ENCODE measurements at places on chromosomes 3 and 15.

DNA sequence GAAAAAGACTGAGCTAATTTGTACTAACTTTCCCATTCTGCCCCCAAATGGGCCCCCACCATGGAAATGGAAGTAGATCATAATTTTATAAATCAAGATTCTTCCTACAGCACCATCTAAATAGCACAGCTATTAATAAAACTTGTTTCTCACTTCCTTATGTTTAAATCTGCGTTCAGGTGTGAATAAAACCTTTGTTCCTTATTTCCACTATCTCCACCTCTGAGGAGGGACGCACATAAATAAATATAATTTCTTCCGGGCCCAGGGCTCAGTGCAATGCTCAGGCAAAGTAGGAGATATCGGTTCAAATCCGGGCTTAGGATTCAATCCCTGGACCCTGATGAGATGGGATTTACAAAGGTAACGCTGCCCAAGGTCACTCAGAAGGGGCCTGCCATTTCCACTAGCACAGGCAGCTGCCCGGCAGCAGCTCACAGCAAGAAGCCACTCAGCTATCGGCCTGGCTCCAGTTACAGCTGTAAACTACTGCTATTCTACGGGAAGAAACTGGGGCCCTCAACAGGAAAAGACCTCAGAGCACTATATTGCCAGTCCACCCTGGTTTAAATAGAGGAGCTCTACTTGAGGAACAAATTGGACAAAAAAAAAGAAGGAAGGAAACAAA is 52.5 kb downstream of the FOXP1 start:
- DNase-seq = no peak

GRCh38 chr15:40918146-40918798 is 10.9 kb upstream of the DLL4 start:
- DNase-seq = no peak

GRCh38 chr3:112681822-112682325 is 40.9 kb upstream of the CCDC80 start:
- DNase-seq = peak; percentile 75

GRCh38 chr3:152241142-152242017 is 27.3 kb upstream of the MBNL1 start:
- DNase-seq = no peak

GRCh38 chr15:57329582-57330367 is 46.5 kb upstream of the CGNL1 start:
- DNase-seq = no peak

DNA sequence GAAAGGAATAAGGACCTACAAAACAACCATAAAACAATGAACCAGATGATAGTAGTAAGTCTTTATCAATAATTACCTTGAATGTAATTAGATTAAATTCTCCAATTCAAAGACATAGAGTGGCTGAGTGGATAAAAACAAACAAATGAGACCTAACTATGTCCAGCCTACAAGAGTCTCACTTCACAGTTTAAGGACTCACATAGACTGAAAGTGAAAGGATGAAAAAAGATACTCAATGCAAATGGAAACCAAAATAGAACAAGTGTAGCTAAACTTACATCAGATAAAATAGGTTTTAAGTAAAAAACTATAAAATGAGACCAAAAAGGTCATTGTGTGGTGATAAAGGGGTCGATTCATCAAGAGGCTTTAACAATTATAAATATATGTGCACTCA is 21.9 kb upstream of the NR1I2 start:
- no peak for DNase-seq

- peak; percentile 39 for DNase-seq
Measured at GRCh38 chr3:184727357-184728009, 15.6 kb upstream of the MAGEF1 start.

DNA sequence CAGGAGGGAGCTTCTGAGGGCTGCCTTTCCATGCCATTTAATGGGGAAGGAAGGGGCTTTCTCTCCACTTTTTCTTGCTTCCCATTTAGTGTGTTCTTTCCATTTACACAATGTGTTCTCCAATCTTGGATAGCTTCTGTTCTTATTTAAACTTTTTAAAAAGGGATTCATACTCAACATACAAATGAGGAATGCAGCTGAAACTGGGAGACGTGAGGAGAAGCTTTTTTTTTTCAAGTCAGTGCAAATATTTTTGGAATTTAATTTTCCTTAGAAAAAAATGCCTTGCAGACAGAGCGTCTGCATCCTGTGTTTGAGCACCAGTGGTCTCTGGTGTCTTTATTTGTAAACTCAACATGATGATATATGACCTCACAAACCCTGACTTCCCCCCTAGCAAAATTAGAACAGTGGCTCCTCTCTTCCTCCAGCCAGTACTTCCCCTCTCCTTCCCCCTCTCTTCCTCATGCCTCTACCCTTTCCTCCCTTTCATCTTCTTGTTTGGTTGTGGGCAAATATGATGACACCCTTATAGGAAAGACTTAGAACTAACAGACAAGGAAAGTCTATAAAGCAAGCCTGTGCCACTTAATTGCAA is 48.1 kb upstream of the PCSK6 start:
- no peak for DNase-seq

DNA sequence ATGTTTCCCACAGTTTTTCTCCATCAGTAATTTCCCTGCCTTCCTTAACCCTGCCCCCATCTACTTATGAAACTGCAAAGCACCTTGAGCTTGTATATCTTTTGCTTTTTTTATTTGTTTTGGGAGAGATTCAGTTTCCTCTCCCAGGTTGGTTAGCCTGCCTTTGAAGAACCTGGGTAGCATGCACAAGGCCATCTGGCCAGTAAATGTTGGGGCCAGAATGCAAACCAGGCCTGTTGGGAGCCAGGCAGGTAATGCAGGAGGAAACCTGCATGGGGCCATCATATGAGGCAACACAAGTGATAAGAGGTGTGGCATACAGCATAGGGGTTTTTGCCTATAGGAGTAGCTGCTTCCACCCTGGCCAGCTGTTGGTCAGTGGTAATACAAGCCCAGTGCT is 17.7 kb downstream of the SYNPR start:
- no peak for DNase-seq

- no peak for DNase-seq
Measured at GRCh38 chr3:22475665-22476240, 724.7 kb upstream of the ZNF385D start.

DNA sequence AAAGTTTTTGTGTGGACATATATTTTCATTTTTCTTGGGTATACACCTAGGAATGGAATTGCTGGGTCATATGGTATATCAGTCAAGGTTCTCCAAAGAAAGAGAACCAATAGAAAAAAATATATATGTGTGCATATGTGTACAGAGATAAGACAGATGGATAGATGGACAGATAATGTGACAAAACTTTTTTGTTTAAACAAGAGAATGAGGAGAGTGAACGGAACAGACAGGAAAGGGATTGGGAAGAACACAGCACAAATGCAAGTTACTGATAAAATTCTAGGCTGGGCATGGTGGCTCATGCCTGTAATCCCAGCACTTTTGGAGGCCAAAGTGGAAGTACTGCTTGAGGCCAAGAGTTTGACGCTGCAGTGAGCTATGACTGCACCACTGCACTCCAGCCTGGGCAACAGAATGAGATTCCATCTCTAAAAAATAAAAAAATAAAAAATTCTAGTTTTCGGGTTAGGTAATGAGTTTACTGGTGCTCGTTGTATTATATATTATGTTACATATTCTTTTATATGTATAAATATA is 50.0 kb downstream of the HSPBAP1 start:
- DNase-seq = no peak

GRCh38 chr15:56736308-56736707 is 3.0 kb upstream of the ZNF280D start:
- peak; percentile 70 for DNase-seq

DNA sequence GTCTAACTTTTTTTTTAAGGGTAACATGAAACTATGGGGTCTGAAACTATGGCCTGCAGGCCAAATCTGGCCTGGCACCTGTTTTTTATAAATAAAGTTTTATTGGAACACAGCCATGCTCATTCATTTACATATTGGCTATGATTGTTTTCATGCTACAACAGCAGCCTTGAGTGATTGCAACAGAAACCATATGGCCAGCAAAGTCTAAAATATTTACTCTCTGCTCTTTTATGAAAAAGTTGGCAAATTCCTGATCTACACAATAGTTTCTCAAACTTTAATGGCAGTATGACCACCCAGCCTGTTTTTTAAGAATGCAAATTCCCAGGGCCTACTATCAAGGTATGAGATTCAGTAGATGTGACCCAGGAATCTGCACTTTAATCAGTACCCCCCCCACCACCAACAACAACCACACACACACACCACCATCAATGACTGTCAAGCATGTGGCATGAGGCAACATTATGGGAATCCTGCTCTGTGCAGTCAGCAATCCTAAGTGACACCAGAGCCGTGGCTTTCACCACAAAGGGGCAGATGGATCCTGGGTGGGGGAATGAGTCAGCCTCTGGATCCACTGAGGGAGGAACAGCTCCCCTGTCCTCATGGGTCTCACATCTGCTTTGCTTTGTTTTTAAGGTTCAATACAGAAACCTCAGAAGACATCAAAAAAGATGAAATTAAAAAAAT is 142.8 kb downstream of the NTRK3 start:
- DNase-seq = no peak

DNA sequence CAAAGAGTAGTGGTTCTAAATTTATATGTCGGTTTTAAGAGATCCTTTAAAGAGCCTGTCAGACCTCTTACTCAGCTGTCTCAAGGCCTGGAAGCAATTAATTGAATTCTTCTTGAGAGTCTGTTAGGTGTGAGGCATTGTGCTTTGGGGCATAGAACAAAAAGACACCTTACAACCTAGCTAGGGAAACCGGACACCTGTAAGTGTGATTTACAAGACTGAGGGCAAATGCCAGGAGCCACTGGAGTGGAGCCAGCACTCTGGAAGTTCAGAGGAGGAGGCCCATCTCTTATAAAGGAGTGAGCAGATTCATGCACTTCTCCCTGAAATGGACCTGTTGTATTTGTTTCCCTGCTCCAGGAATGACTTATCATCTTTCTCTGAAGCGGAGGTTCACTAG is 97.7 kb upstream of the NUDT16 start:
- DNase-seq = no peak

GRCh38 chr3:81302045-81302444 is 459.4 kb downstream of the GBE1 start:
- DNase-seq = peak; percentile 27

GRCh38 chr3:36893137-36893557 is 51.7 kb downstream of the TRANK1 start:
- DNase-seq = peak; percentile 33

DNA sequence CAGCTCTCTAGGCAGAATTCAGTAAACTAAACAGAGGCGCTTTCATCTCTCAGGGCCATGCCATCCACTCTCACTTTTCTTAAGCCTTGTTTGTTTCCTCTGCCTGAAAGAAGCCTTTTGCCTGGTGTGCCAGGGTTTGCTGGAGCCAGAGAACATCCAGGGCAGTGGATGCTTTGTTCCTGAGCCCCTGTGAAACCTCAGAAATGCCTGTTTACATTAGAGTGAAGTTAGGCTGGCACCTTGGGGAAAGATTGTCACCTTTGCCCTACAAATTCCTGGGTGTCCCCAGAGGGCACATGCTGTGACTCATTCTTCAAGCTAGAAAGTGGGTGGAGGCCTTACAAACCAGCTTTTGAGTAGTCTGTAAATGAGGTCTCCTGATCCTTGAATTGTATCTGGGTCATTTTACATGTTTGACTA is 10.7 kb upstream of the TRAK1 start:
- no peak for DNase-seq

GRCh38 chr15:51837792-51838251 is 8.4 kb downstream of the TMOD3 start:
- no peak for DNase-seq

DNA sequence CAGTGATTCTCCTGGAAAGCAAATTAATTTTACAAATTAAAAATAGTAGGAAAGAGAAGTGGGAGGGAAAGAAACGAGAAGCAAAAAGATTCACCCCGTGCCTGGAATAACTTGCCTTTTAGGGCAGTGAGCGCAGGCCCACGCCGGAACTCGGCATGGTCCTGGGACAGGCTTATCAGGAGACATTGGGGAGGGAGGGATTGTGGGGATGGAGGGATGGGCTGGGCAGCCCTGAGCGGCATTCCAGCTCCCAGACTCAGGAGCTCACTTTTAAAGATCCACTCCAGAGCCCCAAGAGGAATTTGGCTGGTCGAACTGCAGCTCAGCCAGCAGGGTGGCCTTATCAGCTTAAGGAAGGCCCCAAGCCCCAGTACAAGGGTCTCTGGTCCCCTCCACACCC is 117.9 kb downstream of the ADCY5 start:
- DNase-seq = no peak

DNA sequence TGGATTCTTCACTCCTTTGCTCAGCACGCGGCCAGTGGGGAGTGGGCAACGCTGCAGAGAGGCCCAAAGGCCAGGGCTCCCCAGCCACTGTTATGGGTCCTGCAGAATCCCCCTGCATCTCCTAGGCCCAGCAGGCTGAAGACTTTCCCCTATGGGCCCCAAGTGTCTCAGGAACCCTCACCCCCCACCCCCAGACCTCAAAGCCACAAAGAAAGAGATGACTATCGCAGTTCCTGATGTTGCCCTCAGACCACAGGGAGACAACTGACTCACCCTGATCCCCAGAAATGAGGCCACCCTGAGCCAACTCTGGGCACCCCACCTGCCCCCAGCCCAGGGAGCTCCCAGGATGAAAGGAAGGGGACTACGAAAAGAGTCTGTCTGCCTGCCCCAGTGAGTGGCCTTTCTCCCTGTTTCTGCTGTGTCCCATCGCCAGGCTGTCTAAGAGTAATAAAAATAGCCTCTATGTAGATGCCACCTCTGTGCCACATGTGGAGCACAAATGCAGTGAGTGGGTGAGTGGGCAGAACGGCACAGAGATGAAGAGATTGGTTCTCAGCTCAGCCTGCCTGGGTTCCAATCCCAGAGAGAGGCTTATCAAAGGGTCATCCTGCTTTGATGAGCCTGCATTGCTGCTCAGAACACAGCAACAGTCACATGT is 283.0 kb downstream of the UACA start:
- DNase-seq = no peak

DNA sequence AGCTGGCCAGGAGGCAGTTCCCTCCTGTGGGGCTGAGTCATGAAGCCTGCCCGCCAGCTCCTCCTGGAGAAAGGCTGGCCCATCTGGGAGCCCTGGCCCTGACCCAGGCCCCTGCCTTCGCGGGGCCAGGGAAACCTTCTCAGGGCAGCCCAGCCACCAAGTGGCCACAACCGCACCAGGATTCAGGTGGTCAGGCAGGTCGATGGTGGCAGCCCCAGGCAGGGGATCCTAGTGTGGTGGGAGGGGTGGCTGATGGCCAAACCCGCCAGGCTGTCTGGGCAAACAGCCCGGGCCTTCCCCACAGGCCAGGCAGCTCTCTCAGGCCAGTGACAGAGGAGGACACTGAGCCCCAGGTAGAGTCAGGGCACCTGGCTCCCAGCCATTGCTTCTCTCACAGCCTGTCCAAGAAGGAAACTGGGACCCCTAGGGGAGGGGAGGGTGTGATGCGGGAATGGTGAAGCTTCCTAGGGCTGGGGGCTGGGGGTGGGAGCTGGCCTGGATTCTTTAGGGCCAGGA is 1.2 kb downstream of the TWF2 start:
- DNase-seq = peak; percentile 86

Data from astrocyte of the cerebellum (primary cell).